ENCODE measurements at places on chromosomes 4 and X.

DNA sequence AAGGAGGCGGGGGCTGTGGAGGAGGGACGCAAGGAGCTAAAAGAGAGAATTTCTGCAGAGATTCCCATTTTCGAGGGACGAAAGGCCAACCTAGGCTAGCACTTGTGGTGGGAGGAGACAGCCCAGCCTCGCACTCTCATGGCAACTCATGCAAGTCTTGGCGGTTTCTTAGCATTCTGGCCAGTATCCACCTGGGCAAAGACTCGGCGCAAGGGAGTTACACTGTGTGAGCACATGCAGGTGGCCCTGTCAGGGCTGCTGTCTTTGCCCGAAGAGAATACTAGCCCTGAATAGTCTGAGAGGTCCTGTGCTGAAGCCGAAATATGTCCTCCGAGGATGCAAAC is 15.5 kb downstream of the MCF2 start:
- no peak for DNase-seq

GRCh38 chr4:108170631-108171338 is 2.1 kb upstream of the LEF1 start:
- no peak for DNase-seq

- DNase-seq, result no peak
These were observed 117.3 kb downstream of the DRD5 start for GRCh38 chr4:9898596-9899305.

- no peak for DNase-seq
These were observed 36.0 kb downstream of the MED28 start for GRCh38 chr4:17650406-17650805.

- no peak for DNase-seq
These were observed 170.4 kb upstream of the FGF16 start for GRCh38 chrX:77276742-77277141.

DNA sequence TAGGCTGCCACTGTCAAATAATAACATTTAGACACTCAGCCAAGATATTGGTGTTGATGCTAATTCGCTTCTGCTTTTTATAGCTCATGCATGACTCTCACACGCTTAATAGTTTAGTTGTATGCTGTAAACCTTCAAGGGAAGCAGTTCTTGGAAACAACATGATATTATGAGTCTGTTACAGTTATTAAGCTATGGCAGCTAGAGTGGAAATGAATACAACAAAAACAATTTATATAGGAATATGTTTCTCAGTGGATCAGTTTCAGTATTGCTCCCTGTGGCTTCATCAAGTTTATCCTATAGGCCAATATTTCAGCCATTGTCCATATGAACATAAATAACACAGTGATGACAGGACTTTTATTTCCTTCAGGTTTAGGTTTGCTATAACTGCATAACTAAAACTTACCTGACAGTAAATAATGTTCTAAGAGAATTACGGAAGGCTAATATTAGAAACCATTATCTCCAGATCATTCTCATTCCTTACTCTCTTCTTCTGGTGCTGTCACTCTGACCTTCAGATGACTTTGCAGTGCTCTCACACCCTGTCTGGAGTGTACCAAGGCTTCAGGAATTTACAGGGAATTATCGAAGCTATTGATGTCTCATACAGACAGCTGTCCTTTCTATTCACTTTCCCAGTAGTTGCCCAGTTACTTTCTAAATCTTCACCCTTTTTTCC is 555.0 kb downstream of the ANKRD50 start:
- DNase-seq, result no peak

DNA sequence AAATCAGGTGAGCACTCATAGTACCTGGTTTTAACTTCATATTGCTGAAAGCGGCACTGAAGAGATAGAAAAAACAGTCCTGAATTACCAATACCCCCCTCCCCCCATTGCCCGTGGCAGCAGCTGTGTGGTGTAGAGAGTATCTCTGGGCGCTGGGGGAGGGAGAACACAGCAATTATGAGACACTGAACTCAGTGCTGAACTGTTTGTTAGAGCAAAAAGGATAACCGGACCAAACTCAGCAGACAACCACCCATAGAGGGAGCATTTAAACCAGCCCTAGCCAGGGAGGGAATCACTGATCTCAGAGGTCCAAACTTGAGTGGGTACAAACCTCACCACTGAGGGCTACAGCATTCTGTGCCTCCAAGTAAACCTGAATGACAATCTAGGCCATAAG is 457.4 kb upstream of the TEX13C start:
- DNase-seq, result no peak

GRCh38 chr4:155946486-155946885 is 7.2 kb downstream of the CTSO start:
- DNase-seq, result no peak

GRCh38 chr4:126318376-126318775 is 1003.6 kb downstream of the FAT4 start:
- no peak for DNase-seq

DNA sequence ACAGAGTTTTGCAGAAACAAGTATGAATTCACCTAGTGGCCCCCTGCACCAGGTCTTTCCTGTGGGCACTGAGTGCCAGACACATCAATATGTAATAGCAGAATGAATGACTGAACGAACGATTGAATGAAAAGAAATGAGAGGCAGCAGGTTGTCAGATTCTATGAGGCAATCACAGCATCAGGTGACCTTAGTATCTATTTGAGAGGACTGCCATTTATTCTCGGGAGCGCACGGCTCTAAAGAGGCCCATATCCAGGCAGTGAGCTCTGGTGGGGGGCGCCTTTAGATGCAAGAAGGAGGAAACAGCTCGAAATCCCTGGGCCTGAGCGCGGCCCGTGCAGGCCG is 528 bp upstream of the SLC25A4 start:
- no peak for DNase-seq

- DNase-seq, result no peak
These were observed 251.0 kb upstream of the GPC4 start for GRCh38 chrX:133666256-133666655.

DNA sequence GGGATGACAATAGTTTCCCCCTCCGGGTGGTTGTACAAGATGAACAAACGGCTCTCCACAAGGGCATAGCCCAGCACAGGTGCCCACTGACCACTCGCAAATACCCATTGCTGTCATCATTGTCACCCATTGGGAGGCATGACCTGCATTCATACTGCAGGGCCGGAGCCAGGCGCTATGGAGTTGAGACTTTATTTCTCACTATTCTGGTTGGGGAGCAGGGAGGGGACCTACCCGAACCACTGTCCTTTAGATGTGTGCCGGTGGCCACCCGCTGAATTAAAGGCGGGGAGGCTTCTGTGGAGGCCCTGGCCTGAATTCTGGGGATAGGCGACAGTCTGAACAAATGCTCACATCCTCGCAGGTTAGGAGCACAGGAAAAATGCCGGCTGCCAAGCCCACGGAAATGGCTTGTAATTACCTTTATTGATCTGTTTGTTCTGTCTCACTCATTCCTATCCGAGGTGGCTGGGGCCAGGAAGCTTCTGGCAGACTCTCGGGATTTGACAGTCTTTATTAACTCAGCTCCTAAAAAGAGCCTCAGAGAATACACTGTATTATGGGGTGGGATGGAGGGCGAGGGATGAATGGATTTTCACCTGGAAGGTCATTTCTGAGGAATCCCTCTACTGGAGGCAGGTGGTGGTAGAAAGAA is 125.1 kb upstream of the PSAPL1 start:
- no peak for DNase-seq

DNA sequence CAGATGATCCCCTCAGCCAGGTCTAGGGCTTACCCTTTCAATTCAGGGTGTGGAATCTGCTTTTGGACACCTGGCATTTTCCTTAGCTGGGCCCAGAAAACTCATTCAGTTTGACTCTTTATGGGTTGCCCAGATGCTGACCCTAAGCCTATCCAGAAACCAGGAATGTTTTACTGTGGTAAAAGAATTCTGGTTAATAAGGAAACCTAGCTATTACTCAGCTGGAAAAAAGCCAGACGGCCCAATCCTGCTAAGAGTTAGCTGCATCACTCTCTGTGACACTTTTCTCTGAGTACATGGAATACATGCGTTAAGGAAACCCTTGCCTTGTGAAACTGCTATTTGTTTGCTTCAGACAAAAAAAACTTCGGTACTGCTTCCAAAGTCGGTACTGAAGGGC is 28.0 kb downstream of the ING2 start:
- DNase-seq, result no peak

DNA sequence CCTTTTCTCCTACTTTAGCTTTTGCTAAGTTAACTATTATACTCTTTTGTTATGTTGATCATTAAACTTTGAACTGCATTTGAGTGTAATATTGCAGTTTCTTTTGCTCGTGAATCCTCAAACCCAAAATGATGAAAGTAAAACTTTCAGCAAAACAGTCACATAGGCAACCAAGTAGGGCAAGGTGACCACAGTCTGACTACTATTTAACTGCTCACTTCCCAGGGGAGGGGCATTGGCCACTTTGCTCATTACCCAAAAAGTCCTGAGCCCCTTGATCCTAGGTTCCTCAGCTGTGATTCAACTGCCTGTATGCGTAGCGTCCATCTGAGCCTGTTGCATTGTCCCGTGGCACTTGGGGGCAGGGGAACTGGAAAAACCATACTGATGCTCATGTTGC is 17.0 kb downstream of the RBMX2 start:
- DNase-seq, result no peak

DNA sequence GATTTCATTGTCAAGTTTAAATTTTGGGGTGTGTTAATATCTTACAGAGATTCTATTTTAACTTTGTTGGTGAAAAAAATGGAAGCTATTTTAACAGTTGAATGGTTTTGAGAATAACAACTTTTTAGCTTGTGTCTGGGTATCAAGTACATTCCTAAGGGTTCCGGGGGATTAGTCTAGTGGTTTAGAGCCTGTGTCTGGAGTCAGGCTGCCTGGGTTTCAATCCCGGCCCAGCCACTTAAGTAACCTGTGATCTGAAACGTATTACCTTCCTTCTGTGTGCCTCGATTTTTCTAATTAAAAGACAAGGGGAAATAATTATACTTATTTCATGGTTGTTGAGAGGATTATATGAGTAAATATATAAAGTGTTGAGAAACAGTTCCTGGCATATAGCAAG is 288.6 kb upstream of the NR3C2 start:
- no peak for DNase-seq

- DNase-seq, result no peak
These were observed 50.9 kb upstream of the CPLX1 start for GRCh38 chr4:876780-877179.

DNA sequence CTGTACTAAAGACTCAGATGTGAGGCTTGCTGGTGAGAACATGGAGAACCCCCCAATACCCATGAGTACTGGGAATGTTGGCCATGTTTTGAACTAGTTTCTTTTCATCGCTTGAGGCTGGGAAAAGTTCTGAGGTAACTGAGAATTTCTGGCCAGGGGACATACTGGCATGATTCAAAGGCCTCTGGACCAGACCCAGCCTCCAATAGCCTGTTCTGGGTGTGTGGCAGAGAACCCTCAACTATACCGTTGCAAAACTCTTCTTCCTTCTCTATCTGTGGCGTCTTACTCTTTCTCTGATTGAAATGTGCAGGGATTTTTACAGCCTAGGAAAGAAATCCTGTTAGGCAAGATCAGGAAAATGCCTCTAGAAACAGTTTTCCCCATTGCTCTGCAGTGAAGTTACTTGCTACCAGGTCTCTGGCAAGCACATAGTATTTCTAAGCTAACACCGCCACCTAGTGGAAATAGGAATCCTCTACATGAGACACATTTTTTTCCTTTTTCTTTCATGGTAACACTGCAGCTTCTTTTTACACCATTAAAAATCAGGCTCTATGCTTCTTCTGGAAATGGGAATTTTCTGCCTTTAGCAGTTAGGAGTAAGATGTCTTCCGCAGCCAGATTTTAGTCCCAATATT is 170.7 kb upstream of the ZCCHC13 start:
- DNase-seq, result no peak

GRCh38 chr4:26779224-26779623 is 81.4 kb upstream of the STIM2 start:
- no peak for DNase-seq

DNA sequence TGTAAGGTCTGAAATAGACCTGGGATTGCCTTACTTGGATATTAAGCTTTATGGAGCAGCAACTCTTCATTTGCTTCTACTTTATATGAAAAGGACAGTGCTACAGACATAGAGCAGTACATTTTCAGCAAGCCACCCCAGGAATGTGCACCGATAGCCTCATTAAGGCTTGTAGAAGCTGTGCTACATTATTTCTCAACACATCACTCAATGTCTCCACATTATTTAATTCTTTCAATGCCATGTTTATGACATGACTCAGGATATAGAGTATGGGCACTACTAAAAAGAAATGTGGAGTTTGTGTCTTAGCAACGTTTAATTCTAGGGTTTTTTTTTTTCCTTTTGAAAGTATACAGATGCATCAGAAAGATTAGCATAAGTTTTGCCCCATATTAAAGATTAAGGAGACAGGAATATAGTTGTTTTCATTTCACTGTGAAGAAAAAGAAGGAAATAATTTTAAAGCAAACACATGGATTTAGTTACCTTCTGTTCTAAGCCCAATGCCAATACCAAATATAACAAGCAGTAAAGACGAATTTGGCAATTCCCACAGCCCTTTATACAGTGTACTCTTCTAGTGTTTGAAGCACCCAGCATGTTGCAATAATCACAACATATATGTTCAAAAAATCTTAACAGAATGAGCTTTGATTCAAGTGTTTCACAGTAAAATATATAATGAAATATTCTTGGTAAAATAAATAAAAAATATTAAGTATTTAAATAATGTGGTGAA is 2140.1 kb upstream of the AGA start:
- DNase-seq, result no peak

GRCh38 chr4:147015491-147015890 is 69.8 kb upstream of the TTC29 start:
- no peak for DNase-seq

DNA sequence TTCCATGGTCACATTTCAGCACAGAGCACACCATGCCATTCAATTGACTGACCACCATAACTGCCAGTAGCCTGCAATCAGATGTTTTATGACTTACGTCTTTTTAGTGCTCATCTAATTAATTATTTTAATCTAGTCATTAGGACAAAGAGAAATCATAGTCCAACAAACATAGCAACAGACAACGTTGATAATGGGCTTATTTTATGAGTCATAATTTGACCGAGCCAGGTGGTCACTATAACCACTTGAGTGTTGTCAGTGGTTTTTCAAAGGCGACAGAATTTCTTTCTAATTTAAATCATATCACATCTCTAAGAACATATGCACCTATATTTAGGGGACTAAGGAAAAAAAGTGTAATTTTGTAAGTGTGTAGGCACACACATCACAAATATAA is 1.9 kb downstream of the SEC24D start:
- DNase-seq, result no peak

DNA sequence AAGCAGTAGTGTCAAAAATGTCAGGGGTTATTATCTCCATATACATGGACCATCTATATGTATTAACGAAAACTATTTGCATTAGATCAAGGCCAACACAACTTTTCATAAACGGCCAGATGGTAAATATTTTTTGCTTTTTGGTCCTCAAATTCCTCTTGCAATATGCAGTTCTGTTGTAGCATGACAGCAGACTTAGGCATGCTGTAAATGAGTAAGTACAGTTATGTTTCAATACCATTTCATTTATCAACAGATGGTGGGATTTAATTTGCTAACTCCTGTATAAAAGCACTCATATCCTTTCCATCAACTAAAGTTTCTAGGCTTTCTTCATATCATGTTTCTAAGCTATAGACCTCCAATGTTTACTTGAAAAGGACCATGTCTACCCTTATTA is 208.1 kb downstream of the ANKRD50 start:
- DNase-seq, result no peak

GRCh38 chr4:146212781-146213180 is 1.6 kb upstream of the REELD1 start:
- no peak for DNase-seq
